ENCODE measurements at places on chromosomes 11 and 22.

- H3K4me3 ChIP-seq, result no peak overlapping the region
- peaks cover 3% of the 10 kb centered on the region for H3K27me3 ChIP-seq
- peaks cover 42% of the 10 kb centered on the region for H3K4me1 ChIP-seq
- no peak overlapping the region for H3K27ac ChIP-seq
- DNase-seq, result no peak
- no peaks in the 10 kb centered on the region for H3K36me3 ChIP-seq
These were observed 2.3 kb downstream of the USP35 start for GRCh38 chr11:78190871-78191538.

DNA sequence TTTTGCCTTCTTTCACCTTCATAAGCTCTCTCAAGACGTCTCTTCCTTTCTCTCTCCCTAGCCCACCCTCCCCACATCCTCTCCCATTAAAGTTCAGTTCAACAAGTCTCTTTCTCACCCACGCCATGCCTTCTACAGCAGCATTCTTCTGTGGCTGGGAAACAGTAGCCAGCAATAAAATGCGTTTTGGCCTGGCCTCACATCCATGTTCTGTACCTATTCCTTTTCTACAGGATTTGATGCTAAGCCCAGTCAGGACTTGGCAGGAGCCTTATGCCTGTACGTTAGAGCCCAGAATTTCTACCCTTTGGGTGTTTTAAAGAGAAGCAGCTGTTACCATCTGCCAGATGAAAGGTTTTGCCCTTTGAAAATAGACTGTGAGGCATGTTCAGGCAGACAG is 7.1 kb upstream of the CD44 start:
- no peak overlapping the region for H3K4me3 ChIP-seq
- H3K27ac ChIP-seq, result no peak overlapping the region
- no peaks in the 10 kb centered on the region for H3K4me1 ChIP-seq
- no peak for DNase-seq
- H3K27me3 ChIP-seq, result no peaks in the 10 kb centered on the region
- H3K36me3 ChIP-seq, result no peaks in the 10 kb centered on the region

- no peaks in the 10 kb centered on the region for H3K4me1 ChIP-seq
- peaks cover 23% of the 10 kb centered on the region for H3K27me3 ChIP-seq
- no peak overlapping the region for H3K27ac ChIP-seq
- no peak for DNase-seq
These were observed 10.5 kb upstream of the PHOX2A start for GRCh38 chr11:72254299-72254993.

- H3K36me3 ChIP-seq, result no peaks in the 10 kb centered on the region
- no peaks in the 10 kb centered on the region for H3K4me1 ChIP-seq
- no peak for DNase-seq
- no peak overlapping the region for H3K4me3 ChIP-seq
- no peaks in the 10 kb centered on the region for H3K27me3 ChIP-seq
These were observed 14.3 kb downstream of the FGF3 start for GRCh38 chr11:69804769-69805508.
